ENCODE measurements at places on chromosomes 2 and 18. TPM values are rescaled to one million over a fixed set of nuclear protein-coding genes. Genes with fewer than 3 reads are reported as not detected.

DNA sequence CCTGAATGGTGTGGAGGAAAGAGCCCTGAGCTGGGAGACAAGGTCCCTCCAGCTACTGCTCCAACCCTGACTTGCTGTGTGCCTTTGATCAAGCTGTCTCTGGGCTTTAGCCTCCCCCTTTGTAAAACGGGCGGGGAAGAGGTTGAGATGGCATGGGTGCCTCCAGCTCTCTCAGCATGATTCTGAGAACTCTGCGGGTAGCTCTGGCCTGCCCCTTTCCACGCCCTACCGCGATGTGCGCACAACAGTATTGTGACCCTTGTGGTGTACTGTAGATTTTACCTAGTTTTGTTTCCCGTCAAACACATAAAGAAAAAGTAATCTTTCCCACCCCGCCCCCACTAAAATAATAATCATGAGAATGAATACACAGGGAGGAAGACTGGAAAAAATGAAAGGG is 5.3 kb downstream of the CD8A start:
- H3K27me3 ChIP-seq, result peaks cover 26% of the 10 kb centered on the region
- H3K4me3 ChIP-seq, result no peak overlapping the region
- DNase-seq, result no peak
- no peaks in the 10 kb centered on the region for H3K36me3 ChIP-seq
- no peak overlapping the region for H3K27ac ChIP-seq

EN1 gene
- not detected for total RNA-seq

- peaks cover 2% of the 10 kb centered on the region for H3K27me3 ChIP-seq
- H3K4me1 ChIP-seq, result no peaks in the 10 kb centered on the region
- DNase-seq, result no peak
- no peaks in the 10 kb centered on the region for H3K36me3 ChIP-seq
- no peak overlapping the region for H3K4me3 ChIP-seq
Observed at GRCh38 chr2:58739033-58739432, 497.9 kb upstream of the FANCL start.

- DNase-seq, result no peak
- H3K4me1 ChIP-seq, result peaks cover 4% of the 10 kb centered on the region
- H3K27ac ChIP-seq, result no peak overlapping the region
- H3K36me3 ChIP-seq, result no peaks in the 10 kb centered on the region
Observed at GRCh38 chr2:190354003-190354690, 10.8 kb downstream of the INPP1 start.

DNA sequence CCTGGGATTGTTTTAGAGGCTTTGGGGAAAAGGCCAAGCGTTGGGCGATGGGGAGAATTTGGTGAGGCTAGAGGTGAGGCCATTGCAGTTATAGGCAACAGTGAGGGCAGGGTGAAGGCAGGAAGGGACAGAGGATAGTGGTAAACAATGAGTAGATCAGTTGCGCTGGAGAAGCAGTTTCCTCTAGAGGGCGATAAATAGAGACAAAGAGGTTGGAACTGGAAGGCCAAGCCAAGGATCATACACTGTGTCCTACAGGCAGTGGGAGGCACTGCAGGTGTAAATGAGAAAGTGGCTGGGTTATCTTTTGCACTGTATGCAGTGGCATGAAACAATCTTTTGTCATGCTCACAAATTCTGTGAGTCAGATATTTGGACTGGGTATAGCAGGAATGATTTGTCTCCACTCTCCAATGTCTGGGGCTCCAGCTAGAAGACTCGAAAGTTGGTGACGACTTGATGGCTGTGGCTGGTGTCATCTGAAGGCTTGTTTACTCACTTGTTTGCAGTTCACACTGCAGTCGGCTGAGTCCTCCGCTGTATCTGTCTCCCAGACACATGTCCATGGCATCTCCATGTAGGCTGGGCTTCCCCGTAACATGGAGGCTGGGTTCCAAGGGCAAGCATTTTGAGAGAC is 82.1 kb downstream of the TNP1 start:
- no peaks in the 10 kb centered on the region for H3K36me3 ChIP-seq
- peaks cover 2% of the 10 kb centered on the region for H3K27me3 ChIP-seq
- no peaks in the 10 kb centered on the region for H3K4me1 ChIP-seq
- no peak overlapping the region for H3K4me3 ChIP-seq
- no peak overlapping the region for H3K27ac ChIP-seq

SDC1 gene
- total RNA-seq, result 0.67 TPM

- peaks cover 1% of the 10 kb centered on the region for H3K36me3 ChIP-seq
- no peak overlapping the region for H3K4me3 ChIP-seq
- no peak for DNase-seq
- no peaks in the 10 kb centered on the region for H3K4me1 ChIP-seq
Observed at GRCh38 chr2:82256983-82257632, 1952.6 kb upstream of the LRRTM1 start.

DNA sequence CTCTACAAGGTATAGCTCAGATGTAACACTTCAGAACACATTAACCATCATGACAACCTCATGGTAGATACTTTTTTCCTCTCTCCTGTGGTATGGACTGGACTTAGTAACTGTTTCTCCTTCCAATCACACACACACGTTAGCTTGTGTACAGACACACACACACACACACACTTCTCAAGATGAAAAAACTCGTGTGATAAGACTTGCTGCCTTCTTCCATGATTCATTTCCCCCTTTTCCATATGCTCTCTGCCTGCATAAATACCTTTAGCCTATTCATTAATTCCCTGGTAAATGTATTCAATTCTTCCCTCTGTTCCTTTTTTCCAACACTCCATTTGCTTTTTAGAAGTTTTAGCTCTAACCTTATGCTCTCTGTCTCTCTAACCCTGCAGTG is 118.9 kb upstream of the TANK start:
- peaks cover 3% of the 10 kb centered on the region for H3K27me3 ChIP-seq
- H3K36me3 ChIP-seq, result no peaks in the 10 kb centered on the region
- H3K4me1 ChIP-seq, result no peaks in the 10 kb centered on the region

DNA sequence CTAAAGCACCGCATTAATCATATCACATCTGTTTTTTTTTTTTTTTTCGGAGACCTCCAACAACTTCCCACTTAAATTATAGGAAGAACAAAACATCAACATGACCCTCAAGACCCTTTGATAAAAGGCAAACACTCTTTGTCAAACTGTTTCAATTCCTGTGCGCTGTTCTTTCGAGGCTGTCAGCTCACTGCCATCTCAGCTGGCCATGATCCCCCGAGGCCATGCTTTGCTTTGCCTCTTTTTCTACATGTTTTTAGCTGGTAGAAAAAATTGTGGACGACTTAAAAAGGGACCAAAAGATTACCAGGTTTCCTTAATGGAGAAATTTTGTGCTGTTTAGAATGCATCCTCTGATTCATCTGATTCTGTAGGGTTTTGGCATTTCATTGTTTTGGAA is 138.2 kb downstream of the DPP10 start:
- H3K27ac ChIP-seq, result no peak overlapping the region
- H3K27me3 ChIP-seq, result peaks cover 2% of the 10 kb centered on the region
- H3K4me3 ChIP-seq, result no peak overlapping the region
- H3K4me1 ChIP-seq, result no peaks in the 10 kb centered on the region
- DNase-seq, result no peak

GRCh38 chr2:132038179-132038882 is 123.4 kb downstream of the ANKRD30BL start:
- H3K27ac ChIP-seq, result no peak overlapping the region
- H3K27me3 ChIP-seq, result peaks cover 27% of the 10 kb centered on the region
- H3K4me3 ChIP-seq, result peak overlapping the region; percentile 56
- H3K4me1 ChIP-seq, result peaks cover 4% of the 10 kb centered on the region
- no peaks in the 10 kb centered on the region for H3K36me3 ChIP-seq
- no peak for DNase-seq

CTDP1 gene
- 29.1 TPM for total RNA-seq

DNA sequence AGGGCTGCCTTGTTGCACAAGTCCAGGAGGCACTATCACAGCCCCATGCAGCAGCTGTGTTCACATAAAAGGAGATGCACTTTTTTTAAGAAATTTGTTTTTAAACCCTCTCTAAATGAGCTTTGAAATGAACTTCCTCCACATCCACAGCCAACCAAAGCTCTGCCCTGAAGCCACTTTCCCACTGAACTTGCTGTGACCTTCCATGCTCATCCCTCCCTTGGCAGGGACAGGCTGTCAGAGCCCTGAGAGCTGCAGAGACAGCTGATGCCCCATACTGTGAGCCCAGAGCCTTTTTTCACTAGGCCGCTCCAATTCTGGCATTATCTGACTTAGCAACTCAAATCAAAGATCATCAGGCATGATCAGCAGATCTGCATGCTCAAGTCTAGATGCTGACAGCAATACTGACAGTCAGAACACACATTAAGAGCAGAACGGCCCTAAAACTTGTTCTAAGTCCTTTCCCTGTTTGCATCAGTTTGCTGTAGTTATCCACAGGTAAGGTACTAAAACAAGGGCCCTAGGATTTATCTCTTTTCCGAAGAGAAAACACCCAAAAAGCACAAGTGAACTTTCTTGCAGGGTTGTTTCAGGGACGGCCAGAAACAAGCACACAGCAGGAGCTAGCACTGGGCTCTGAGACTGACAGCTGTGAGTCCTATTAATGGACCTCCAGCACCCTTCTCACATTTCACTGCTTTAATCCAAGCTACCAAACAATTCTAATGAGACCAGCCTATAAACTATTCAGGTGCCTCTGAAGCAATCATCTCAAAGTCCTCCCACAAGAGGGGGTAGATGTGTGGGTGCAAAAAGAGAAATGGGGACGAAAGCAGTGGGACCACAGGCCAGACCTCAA is 34.9 kb downstream of the RNU4ATAC start:
- H3K36me3 ChIP-seq, result peaks cover 7% of the 10 kb centered on the region
- H3K27me3 ChIP-seq, result no peaks in the 10 kb centered on the region
- peaks cover 64% of the 10 kb centered on the region for H3K4me1 ChIP-seq
- no peak for DNase-seq
- H3K27ac ChIP-seq, result no peak overlapping the region

- H3K36me3 ChIP-seq, result peaks cover 55% of the 10 kb centered on the region
- H3K4me3 ChIP-seq, result peak overlapping the region; percentile 100
- no peaks in the 10 kb centered on the region for H3K27me3 ChIP-seq
- peaks cover 52% of the 10 kb centered on the region for H3K4me1 ChIP-seq
- H3K27ac ChIP-seq, result peak overlapping the region; percentile 94
- DNase-seq, result no peak
Observed at GRCh38 chr18:49490246-49490762, 3.3 kb upstream of the C18orf32 start.

NDUFV2 gene
- 303 TPM for total RNA-seq

DNA sequence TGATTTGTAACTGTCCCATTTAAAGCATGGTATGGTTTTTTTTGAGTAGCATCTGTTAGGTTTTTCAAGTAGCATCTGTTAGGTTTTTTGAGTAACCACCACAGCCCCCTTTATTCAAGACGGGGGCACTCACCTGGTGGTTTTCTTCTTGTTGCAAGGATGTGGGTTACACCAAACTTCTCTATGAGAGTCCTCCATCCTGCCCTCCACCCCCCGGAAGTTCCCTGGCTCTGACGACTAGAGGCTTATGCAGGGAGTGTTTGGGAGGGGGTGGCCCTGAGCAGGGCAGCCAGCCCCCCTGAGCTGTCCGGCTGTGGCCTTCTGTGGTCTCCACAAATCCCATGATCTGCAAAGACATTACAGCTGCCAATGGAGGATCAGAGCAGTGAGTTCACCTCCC is 39.3 kb downstream of the MTCL1 start:
- H3K4me1 ChIP-seq, result peaks cover 33% of the 10 kb centered on the region
- DNase-seq, result peak; percentile 58
- H3K36me3 ChIP-seq, result peaks cover 5% of the 10 kb centered on the region
- no peaks in the 10 kb centered on the region for H3K27me3 ChIP-seq

TMEM37 gene
- not detected for total RNA-seq
